ENCODE measurements at places on chromosomes 1 and 21.

DNA sequence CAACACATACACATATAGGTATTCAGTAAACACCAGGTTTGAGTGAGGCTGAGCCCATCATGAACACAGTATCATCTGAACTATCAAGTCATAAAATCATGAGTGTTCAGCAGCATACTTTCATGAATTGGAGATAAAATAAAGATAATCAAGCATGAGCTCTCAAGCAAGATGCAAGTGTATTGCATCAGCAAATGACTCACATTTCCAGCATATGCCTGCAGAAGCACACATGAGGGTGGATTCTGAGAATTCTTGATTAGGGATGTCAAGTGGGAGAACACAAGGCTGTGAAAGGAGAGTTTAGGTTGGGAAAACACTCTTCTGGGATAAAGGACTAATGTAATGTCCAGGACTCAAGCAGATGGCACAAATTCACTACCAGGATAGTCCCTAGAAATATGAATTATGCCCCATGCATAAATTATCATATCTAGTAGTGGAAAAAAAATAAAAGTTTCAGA, 299.2 kb downstream of the SRGAP2C start:
- DNase-seq: peak; percentile 72

- no peak for DNase-seq
Observed at GRCh38 chr1:111846842-111847241, 91.1 kb downstream of the DDX20 start.

DNA sequence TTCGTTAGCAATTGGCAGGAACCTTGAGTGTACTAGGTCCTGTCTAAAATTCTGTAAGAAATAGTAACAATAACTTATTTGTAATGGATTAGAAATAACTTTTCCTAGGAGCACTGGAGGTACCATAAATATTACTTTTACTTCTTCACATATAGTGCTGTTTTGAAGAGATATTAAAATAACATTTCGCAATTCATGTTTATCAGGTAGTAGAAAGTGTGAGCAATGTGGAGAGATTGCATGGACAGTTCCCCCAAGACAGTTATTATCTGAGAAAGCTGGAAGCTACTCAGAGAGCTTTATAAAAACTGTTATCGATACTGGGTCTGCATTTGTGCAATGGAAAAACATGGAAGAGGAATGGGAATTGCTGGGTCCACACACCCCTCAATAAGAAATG, 128.5 kb upstream of the KIF26B start:
- DNase-seq: no peak

- DNase-seq: no peak
Observed at GRCh38 chr1:175564119-175564518, 179.3 kb downstream of the TNR start.
